Left forelimb (tissue), 1 donor: ENCODE measurements at places on chromosomes 4 and X.

- no peak for DNase-seq
Measured at GRCh38 chr4:174475528-174475927, 46.8 kb downstream of the HPGD start.

DNA sequence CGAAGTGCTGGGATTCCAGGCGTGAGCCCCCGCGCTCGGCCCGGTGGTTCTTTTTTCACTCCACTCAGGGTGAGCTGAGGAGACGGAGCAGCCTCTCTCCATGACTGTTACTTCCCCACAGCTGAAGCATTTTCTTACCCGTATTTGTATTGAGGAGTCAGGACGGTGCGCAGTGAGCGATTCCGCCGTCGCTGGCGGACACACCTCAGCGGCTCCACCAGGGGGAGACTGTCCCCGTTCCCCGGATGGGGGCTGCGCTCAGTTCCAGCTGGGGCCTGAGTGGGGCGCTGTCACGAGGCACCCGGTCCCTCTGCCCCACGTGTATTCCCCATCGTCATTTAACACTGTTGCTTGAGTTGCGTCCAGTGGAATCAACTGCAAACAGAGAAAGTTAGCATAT lies 844.0 kb upstream of the FRG1 start:
- no peak for DNase-seq

- DNase-seq, result no peak
Measured at GRCh38 chrX:119147486-119147885, 19.9 kb upstream of the KIAA1210 start.

- DNase-seq, result no peak
Measured at GRCh38 chrX:40205471-40205870, 107.7 kb upstream of the BCOR start.

GRCh38 chrX:17056868-17057608 lies 110.6 kb downstream of the REPS2 start:
- no peak for DNase-seq

- no peak for DNase-seq
Measured at GRCh38 chrX:153537526-153538295, 20.3 kb downstream of the ATP2B3 start.

GRCh38 chr4:177573507-177573906 lies 131.3 kb upstream of the AGA start:
- no peak for DNase-seq

DNA sequence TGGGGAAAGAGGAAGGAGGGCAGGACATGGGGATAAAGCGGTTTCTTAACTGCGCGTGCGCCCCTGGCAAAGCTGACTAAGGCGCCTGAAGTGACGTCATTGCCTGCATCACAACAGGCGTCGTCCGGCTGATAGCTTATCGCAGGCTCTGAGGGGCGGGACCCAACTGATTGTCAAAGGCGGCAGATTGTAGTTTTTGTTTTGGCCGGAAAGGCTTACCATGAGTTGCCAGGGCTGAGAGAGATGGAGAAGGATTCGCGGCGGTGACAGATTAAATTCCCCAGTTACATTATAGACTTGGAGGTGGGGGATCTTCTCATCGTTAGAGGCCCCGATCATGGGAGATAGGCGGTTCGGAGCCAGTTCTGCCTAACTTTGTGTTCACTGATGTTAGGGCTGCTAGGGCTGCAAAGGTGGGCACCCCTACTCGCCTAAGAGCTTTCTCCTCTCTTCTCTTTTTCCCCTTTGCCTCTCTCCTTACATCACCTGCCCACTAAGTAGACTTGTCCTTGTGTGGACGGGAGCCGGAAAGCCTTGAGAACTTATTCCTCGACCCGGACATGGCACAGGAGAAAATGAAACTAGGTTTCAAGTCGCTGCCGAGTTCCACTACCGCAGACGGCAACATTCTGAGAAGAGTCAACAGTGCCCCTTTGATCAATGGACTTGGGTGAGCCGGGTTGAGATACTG lies 148.9 kb upstream of the PLAC1 start:
- peak; percentile 77 for DNase-seq

GRCh38 chrX:43656005-43656494 lies at the start of gene MAOA:
Gene MAOA, plus strand, starts transcription at chrX:43656299. Its CDS starts 43 bp downstream, at chrX:43656342.
- no peak for DNase-seq

DNA sequence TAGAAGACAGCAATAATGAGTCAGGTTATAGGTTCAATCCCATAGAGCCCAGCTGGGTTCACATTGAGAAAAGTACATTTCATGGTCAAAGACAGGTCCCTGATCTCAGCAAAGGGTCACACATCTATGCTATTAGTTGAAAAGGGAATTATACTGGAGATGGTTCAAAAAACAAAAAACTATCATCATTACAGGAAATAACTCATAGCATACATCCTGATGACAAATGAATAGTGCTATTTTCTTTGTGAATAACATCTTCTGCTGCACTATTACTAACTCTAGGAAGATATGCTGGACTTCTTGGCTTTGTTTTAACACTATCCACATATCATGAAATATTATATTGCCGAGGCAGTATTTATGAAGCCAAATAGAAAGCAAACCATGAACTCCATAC lies 202.5 kb upstream of the MAB21L2 start:
- no peak for DNase-seq

GRCh38 chr4:20317424-20317985 lies 65.8 kb downstream of the SLIT2 start:
- no peak for DNase-seq

GRCh38 chr4:181674315-181674875 lies 568.8 kb upstream of the TENM3 start:
- no peak for DNase-seq

DNA sequence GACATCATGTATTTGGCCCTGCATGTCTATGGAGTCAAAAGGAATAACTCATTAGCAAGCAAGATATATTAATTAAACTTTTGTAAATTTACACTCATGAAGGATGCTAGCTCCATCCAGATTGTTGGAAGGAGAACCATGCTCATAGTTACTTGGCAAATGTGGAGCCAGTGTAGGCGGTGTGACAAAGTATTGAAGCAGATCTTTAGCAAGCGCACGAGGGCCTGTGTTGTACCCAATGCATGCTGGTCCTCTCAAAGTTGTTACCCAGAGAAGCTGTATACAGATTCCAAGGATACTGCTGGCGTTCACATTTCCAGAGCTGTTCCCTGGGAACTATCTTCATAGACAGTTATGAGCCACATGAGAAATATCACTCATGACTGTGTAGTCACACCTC lies 196.4 kb upstream of the MBNL3 start:
- no peak for DNase-seq

GRCh38 chr4:31160146-31160545 lies 440.0 kb downstream of the PCDH7 start:
- no peak for DNase-seq

- no peak for DNase-seq
Measured at GRCh38 chrX:15663439-15663838, 1.2 kb downstream of the CLTRN start.

DNA sequence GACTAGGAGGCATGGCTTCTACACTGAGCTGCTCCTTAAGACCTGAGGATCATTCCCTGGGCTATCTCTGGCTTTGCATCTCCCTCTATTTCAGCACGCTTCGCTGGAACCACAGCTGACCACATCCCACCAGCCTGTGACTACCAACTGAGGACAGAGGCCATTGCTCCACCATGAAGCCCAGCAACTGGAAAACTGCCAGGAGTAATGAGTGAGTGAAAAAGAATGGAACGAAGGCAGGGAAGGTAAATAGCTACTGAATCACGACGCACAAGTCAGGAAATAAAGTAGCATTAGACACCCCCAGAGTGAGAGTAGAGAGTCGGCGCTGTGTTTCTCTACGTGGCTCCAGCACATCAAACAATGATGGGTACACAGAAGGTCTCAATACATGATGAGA lies 314.7 kb downstream of the LDB2 start:
- no peak for DNase-seq

GRCh38 chr4:184513802-184514120 lies 39.4 kb upstream of the IRF2 start:
- no peak for DNase-seq
